Stimulated activated CD4-positive, alpha-beta T cell treated with anti-CD3 and anti-CD28 coated beads, TNF-alpha, amount 100 ng/mL, for 24 hours (primary cell): ENCODE measurements at places on chromosomes 7 and 10.
A peak's percentile ranks its signal among the peaks of the same experiment; 100 is the strongest.

DNA sequence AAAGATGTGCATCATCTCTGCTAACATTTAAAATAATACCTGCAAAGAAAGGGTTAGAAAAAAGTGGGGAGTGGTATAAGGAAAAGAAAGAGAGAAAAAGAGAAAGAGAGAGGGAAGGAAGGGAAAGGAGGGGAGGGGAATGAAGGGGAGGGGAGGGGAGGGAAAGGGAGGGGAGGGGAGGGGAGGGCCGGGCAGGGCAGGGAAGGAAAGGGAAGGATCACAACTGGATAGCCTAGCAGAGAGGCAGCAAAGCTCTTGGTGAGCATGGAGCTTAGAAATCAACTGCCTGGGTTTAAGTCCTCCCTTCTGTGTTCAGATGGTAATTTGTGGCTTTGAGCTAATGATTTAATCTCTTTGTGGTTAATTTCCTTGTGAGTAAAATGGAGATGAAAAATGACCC is 5.4 kb upstream of the FAM237B start:
- no peak for DNase-seq

DNA sequence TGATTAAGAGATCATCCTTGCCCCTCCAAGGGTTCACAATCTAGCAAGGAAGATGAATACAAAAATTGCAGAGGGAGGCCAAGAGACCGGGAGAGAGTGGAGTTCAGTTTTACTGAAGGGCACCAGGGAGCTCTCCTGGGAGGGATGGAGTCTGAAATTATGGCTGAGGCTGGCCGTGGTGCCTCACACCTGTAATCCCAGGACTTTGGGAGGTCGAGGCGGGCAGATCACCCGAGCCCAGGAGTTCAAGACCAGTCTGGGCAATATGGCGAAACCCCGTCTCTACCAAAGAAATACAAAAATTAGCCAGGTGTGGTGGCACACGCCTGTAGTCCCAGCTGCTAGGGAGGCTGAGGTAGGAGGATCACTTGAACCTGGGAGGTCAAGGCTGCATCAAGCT is 51.4 kb upstream of the MXI1 start:
- no peak for DNase-seq

DNA sequence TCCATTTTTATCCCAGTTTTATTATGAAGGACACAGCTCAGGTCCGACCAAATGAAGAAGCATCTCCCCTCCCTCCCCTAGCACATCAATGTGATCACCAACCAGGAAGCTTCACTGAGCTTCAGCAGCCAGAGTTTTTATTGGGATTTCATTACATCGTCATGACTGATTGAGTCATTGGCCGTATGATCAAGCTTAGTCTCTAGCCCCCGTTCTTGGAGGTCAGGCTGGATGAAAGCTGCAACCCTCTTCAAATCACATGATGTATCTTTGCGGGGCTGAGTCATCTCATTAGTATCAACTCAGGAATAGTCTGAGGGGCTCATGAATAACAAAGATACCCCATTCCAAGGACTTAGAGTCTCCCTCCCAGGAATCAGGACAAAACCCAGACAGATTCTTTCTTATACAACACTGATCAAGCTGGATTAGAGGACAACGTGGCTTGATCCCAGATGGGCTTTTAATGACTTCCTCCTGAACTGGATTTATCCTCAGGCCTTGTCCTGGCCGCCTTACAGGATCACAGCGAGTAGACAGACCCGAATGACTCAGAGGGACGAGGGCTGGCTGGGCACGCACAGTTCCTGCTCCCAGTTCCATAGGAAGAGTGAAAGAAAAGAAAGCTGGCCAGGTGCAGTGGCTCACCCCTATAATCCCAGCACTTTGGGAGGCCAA is 14.5 kb downstream of the LIMK1 start:
- no peak for DNase-seq

DNA sequence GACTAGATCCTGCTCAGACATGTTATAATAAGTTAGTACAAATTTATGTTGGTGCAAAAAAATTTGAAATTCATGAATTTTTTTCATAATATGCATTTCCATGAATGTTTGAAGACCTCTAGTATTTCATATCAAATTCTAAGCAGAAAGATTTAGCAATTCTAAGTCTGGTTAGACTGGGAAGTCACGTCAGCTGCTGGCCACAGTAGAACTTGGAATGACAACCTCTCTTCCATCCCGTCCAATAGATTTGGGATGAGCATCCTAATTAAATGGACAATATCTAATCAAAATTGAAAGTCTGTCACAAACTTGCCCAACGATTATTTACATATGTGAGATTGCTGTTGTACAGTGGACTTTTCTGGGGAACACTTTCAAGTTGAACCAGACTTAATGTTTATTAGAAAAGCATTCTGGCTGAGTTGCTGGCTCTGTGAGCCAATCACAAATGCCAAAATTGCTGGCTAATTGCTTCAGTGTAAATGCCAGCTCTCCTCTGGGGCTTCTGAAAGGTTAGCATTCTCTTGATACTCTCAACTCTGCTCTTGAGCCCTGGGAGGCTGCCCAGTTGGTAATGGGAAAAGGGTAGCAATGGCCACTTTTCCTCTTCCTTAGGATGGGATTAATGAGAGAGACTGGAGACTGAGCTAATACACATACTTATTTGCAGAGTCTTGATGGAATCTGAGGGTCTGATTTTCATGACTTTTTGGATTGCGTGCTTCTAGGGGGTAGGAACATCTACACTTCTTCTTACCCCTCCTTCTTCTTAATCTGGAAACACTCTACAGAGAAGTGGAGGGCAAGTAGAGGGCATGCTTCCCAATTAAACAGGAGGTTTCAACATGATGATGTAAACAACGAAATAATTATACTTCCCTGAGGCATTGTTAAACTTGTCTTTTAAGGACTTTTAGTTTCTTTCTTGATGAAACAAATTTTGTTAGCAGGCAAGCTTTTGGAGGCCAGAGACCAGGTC is 253.5 kb downstream of the BAMBI start:
- DNase-seq: no peak

DNA sequence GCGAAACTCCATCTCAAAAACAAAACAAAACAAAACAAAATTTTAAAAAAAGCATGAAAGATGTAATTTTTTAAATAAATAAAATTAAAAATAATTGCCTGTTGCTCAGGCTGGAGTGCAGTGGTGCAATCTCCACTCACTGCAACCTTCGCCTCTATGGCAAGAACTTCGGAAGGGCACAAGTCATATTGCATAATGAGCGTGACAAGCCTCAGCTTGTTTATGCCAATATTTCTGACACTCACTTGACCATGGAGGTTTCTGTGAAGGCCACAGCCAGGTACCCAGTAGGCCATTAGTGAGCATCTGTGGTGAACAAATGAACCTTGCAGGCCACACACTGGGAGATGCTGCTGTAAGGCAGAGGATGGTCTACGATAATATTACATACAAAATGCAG is 106.1 kb upstream of the KMT2C start:
- no peak for DNase-seq

GRCh38 chr10:96995851-96996250 is 163.8 kb downstream of the LCOR start:
- no peak for DNase-seq

DNA sequence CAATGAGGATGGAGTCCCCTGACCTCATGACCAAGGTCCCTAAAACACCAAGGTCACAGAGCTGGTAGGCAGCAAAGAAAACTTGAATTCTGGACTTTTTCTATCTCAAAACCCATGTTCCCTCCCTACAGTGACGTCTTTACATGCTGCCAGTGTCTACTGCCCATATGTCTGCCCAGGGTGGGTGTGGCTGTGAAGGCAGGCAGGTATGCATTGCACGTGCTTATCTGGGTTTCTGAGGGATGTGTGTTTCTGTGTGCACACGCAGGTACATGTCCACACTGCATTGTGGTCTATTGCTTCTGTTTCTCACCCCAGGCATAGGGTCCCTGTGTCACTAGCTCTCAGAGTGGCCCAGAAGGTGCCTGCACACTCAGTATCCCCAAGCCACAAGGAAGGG is 13.5 kb downstream of the ATP6V1F start:
- DNase-seq: no peak

DNA sequence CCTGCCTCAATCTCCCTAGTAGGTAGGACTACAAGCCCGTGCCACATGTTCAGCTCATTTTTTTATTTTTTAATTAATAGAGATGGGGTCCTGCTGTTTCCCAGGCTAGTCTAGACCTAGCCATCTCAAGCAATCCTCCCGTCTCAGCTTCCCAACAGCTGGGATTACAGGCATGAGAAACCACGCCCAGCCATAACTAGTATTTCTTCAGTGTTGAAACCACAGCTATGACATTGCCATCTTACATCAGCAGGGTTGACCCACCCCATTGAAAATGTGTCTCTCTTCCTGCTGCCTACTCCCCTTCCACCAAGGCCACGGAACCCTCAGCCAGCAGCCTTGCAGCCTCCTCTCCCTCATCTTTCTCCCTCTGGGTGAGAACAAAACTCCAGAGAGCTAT is 62.1 kb upstream of the ZNF746 start:
- DNase-seq: no peak

GRCh38 chr7:100516135-100516812 is 22.7 kb upstream of the AGFG2 start:
- no peak for DNase-seq

DNA sequence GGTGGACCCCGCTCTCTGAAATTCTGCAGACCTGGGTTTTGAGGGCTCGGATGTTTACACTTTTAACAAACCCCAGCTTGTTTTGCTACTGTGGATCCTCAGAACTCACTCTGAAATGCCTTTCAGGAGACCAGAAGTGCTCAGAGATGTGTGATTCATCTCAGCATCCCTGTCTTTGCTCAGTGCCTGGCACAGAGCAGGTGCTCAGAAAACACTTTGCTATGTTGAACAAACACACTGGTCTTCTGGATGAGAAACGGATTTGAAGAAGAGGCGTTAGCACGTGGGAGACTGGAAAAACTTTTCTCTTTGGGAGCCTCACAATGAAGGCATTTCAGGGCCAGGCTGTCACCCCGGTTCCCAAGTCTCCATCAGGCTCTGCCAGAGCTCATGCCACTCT is 53.3 kb downstream of the SH3PXD2A start:
- no peak for DNase-seq

DNA sequence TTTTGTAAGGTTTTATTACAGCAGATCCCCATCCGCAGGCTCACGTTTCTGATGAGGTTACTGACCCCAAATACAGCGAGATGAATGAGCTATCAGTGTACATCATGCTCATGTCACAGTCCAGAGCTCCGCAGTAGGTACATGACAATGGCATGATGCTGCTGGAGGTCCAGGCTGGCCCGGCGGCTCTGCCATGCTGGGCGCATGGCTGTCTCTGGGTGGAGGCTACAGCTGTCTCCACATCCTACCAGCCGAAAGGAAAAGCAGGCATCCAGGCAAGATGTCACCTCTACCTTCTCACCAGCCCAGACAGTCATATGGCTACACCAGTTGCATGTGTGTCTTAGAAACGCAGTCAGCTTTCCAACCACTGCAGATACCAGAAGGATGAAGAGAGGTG is 90.9 kb upstream of the RNF32 start:
- DNase-seq: no peak

DNA sequence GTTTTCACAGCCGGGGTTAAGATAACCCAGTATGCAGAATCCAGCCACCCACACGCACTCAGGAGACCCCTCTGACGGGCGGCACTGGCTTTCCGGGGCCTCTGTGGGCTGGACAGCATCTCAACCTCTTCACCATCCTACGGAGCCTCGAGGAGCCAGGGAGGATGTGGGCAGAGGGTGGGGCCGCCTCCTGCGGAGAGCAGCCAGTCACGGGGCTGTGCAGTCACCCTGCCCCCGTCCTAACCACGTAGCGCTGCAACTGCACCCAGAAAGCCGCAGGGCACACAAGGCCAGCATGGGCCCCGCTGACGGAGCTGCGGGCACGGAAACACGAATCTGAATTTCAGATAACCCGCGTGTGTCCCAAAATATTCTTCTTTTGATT is 270.3 kb downstream of the ELFN1 start:
- peak; percentile 69 for DNase-seq

DNA sequence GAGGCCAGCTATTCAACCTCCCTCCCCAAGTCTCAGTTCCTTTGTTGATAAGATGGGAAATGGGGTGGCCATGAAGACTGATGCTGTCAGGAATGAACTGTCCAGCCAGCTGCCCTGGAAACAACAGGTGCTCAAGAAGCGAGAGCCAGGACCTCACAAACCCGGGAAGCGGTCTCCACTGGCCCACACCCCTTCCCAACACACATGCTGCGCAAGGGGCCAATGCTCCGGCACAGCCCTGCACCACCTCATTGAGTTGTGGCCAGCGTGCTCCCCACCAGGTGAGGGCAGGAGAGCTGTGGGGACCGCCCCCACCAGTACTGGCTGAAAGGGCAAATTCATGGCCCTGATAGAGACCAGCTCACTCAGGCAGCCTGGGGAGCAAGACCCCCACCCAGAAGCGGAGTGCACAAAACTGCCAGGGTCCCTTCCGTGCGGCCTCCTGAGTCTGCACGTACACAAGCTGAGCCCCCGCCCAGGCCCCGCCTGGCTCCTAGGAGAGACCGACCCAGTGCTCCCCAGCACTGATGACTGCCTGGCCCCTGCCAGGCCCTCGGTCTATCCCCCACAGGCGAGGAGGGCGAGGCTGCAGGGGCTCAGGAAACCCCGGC is 216.6 kb downstream of the MAD1L1 start:
- DNase-seq: no peak

DNA sequence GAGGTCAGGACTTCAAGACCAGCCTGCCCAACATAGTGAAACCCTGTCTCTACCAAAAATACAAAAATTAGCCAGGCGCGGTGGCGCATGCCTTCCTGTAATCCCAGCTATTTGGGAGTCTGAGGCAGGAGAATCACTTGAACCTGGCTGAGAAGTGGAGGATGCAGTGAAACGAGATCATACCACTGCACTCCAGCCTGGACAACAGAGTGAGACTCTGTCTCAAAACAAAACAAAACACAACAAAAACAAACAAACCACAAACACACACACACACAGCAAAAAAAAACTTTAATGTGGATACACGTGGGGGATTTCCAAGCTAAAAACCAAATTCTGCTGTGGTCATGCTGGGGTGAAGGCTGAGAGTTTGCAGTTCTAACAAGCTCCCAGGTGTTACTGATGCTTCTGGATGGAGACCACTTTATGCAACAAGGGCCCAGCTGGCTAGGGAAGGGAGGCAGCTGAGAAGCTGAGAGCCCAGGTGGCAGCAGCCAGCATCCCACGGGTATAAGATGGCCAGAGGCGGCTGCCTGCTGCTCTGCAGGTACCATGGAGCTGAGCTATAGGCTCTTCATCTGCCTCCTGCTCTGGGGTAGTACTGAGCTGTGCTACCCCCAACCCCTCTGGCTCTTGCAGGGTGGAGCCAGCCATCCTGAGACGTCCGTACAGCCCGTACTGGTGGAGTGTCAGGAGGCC is at the start of gene ZP3:
Gene ZP3, plus strand, starts transcription at position 538 of the 699 bp plus-strand sequence. Its CDS starts 15 bp downstream, at position 553.
- no peak for DNase-seq

DNA sequence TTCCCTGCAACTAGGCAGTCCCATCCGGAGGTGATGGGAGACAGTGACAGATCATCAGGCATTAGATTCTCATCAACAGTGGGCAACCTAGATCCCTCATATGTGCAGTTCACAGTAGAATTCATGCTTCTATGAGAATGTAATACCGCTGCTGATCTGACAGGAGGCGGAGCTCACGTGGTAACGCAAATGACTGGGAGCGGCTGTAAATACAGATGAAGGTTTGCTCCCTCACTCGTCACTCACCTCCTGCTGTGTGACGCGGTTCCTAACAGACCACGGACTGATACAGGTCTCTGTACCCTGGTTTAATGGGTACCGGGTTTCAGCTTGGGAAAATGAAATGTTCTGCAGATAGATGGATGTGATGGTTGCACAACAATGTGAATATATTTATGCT is 47.8 kb upstream of the PIK3AP1 start:
- DNase-seq: no peak
